ENCODE measurements at places on chromosomes 13 and 19.

DNA sequence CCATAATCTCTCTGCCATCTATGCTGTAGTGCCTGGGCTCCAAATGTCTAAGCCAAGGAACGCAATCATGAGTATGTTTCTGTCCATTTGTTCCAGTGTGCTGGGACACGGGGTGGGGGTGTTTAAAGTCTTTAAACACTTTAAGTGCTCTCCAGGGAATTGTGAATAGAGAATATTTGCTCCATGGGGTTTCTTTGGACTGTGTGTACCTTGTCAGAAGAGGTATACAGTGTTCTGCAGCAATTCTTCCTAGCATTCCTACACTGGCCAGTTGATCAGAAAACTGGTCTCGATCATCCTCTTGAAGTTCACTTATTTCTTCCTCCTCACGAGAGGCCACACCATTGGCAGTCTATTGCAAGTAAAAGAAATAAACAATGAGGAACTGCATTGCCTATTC lies 35.1 kb upstream of the EEF1AKMT1 start:
- no peak overlapping the region for H3K27ac ChIP-seq
- peaks cover 11% of the 10 kb centered on the region for H3K4me1 ChIP-seq
- DNase-seq = no peak
- peaks cover 18% of the 10 kb centered on the region for H3K36me3 ChIP-seq
- no peak overlapping the region for H3K4me3 ChIP-seq

DNA sequence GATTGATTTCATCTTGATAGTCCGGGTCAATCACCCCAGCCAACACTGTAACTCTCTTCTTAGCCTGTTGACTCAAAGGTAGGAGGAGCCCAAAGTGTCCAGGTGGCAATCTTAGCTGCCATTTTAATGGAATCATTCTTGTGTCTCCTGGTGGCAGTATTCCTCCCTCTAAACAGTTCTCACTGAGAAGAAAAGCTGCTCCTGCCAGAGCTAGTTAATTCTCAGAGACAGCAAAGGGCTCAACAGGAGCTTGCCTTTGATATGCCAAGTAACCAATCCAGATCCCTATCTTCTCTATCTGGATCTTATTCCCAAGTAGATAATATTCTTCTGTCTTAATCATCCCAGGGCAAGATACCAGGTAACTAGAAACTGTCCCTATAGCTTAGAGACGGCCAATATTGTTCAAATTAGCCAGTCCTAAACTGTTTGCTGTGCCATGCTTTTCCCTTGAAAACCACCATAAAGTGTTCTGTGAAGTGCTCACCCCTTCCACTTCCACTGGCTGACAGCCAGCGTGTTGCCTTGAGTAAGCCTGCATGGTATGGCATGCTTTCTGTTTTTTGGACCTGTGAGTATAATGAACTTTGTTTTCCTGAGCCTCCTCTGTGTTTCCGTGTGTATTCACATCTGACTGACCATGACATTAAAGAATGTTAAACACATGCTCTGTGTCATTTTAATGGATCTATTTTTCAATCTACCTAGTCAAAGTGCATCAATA lies 463.7 kb upstream of the SLITRK5 start:
- H3K4me3 ChIP-seq = no peak overlapping the region
- H3K4me1 ChIP-seq = no peaks in the 10 kb centered on the region
- DNase-seq = no peak
- no peaks in the 10 kb centered on the region for H3K27me3 ChIP-seq
- H3K36me3 ChIP-seq = no peaks in the 10 kb centered on the region
- H3K27ac ChIP-seq = no peak overlapping the region

DNA sequence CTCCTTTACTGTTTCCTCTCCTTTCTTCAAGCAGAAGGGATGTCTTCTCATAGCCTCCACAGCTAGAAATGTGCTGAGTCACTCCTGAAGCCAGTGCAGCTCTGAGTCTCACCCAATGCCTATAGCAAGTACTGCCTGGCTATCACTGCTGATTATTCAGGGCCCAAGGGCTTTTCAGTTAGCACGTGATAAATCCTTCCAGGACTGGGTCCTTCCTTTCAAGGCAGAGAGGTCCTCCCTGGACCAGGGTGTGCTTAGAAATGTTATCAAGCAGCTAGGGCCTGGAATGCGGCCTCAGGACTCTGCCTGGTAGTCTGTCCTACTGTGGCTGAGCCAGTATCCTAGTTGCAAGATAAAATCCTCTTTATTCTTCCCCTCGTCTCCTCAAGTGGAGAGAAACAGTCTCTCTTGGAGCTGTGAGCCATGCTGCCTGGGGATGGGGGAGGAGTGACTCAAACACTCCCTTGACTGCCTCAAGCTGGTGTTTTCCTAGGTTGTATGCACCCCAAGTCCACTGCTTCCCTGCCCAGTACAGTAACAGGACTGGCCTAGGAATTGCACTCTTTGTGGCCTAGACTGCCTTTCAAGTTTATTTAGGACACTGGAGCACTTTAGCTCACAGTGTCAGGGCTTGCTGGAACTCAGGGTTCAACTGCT lies 198.7 kb upstream of the SERP2 start:
- H3K27me3 ChIP-seq = peaks cover 19% of the 10 kb centered on the region
- DNase-seq = no peak
- no peaks in the 10 kb centered on the region for H3K36me3 ChIP-seq
- no peak overlapping the region for H3K4me3 ChIP-seq
- H3K4me1 ChIP-seq = peaks cover 2% of the 10 kb centered on the region
- H3K27ac ChIP-seq = peak overlapping the region; percentile 24

- H3K4me1 ChIP-seq = peaks cover 9% of the 10 kb centered on the region
- no peak overlapping the region for H3K27ac ChIP-seq
- H3K4me3 ChIP-seq = no peak overlapping the region
- H3K27me3 ChIP-seq = peaks cover 62% of the 10 kb centered on the region
- H3K36me3 ChIP-seq = peaks cover 9% of the 10 kb centered on the region
Observed at GRCh38 chr19:51647318-51647717, 693 bp upstream of the SIGLEC14 start.

- H3K27ac ChIP-seq = no peak overlapping the region
- no peak for DNase-seq
Observed at GRCh38 chr19:29467824-29468401, 57.9 kb upstream of the VSTM2B start.

GRCh38 chr13:51235186-51235585 lies 13.0 kb downstream of the FAM124A start:
- H3K4me1 ChIP-seq = peaks cover 6% of the 10 kb centered on the region
- no peaks in the 10 kb centered on the region for H3K36me3 ChIP-seq
- no peak overlapping the region for H3K27ac ChIP-seq

- no peak overlapping the region for H3K4me3 ChIP-seq
- no peak for DNase-seq
- H3K27ac ChIP-seq = no peak overlapping the region
- H3K27me3 ChIP-seq = no peaks in the 10 kb centered on the region
Observed at GRCh38 chr19:28028881-28029444, 1184.0 kb downstream of the UQCRFS1 start.

- H3K27ac ChIP-seq = no peak overlapping the region
- no peaks in the 10 kb centered on the region for H3K36me3 ChIP-seq
- peaks cover 41% of the 10 kb centered on the region for H3K27me3 ChIP-seq
- DNase-seq = no peak
- no peak overlapping the region for H3K4me3 ChIP-seq
Observed at GRCh38 chr13:98327371-98328270, 150.6 kb upstream of the RNF113B start.

DNA sequence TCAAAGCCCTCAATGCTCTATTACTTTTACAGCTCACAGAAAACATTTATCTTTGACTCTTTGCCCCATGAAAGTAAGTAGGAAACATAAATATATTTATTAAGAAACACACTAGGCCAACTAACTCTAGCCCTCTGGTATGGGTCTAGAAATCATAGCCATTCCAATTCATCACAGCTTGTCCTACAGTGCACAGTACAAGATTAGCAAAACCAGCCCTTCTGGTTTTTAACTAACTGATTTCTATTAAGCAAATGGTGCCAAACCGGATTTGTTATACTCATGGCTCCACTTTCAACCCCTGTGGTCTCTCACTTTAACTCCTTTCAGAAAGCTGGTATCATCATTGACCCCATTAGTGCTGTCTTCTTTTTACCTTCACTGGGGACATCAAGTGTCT lies 5.6 kb upstream of the LRRC63 start:
- H3K27me3 ChIP-seq = no peaks in the 10 kb centered on the region
- H3K4me1 ChIP-seq = peaks cover 24% of the 10 kb centered on the region

DNA sequence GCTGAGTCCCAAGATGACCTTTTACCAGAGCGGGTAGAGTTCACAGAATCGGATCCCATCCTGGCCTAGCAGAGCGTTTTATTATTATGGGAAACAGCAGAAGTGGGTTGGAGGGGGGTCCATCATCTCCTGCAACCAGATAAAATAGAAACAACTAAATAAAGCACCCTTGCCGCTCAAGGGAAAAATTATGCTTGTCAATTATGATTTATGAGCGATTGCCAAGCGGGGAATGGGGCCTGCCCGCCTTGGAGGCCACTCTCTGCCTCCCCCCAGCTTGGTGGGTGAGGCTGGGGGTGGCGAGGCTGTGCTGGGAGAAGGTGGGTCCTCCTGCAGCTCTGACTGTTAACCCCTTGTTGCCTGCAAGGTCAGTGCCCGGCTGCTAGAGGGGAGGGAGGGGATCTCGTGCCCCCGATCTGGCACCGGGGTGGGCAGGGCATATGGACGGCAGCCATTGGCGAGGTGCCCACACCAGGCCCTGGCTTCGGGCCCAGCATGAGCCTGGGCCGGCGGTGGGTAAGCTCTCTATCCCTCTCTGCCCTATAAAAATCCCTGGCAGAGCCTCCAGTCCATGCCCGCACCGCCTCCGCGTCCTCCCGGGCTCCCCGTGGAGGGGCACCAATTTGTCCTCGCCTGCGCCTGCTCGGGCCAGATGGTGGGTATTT lies 129.1 kb downstream of the URI1 start:
- no peak for DNase-seq
- H3K36me3 ChIP-seq = no peaks in the 10 kb centered on the region
- no peak overlapping the region for H3K4me3 ChIP-seq
- no peaks in the 10 kb centered on the region for H3K4me1 ChIP-seq

DNA sequence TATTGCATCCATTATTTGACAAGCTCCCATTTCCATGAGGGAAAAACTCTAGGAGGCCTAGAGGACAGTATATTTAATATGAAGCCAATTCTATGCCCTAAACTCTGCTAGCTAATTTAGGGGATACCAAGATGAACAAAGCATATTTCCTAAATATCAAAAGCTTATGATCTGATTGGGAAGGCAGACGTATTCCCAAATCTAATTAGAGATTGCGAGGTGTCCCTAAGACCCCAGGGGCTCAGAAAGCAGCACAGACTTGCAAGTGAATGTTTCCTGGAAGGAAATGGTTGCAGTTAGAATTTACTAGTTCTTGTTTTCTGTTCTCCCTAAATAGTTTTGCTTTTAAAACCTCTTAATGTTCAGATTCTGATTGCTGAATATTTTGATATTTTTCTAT lies 30.7 kb downstream of the NDFIP2 start:
- no peak overlapping the region for H3K4me3 ChIP-seq
- H3K27ac ChIP-seq = no peak overlapping the region
- H3K27me3 ChIP-seq = no peaks in the 10 kb centered on the region
- H3K4me1 ChIP-seq = peaks cover 7% of the 10 kb centered on the region
- no peaks in the 10 kb centered on the region for H3K36me3 ChIP-seq
- DNase-seq = no peak

GRCh38 chr13:40313269-40314200 lies 352.9 kb downstream of the FOXO1 start:
- no peaks in the 10 kb centered on the region for H3K27me3 ChIP-seq
- H3K4me1 ChIP-seq = peaks cover 43% of the 10 kb centered on the region
- H3K36me3 ChIP-seq = no peaks in the 10 kb centered on the region

DNA sequence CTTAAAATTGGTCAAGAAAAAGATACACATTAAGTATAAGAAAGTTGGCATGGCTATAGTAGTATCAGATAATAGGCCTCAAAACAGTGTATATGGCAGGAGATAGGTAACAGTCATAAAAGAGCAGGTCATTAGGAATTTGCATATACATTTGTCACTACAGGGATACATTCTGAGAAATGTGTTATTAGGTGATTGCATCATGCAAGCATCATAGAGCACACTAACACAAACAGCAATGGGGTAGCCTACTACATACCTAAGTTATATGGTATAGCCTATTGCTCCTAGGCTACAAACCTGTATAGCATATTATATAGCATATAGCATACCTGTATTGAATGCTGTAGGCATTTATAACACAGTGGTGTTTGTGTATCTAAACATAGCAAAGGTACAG lies 6.2 kb upstream of the ZNF529 start:
- no peak overlapping the region for H3K27ac ChIP-seq
- no peak for DNase-seq
- H3K4me3 ChIP-seq = no peak overlapping the region
- H3K4me1 ChIP-seq = peaks cover 3% of the 10 kb centered on the region
- H3K27me3 ChIP-seq = no peaks in the 10 kb centered on the region

DNA sequence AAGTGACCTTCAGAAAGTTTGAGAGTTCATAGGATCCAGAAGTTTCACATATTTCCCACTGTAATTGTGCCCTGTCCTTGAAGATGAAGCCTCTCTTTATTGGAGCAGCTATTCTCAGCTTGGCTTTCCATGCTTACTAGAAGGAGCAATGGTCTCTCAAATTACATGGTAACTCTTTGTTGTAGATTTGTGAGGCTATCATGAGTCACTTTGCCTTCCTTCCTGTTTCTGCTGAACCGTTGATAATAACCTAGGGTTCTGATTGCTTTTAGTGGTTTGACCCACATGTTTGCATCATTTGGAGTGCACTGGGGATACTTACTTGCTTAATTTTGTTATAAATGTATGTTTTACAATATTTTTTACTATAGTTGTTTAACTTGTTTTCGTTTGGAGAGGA lies 772.9 kb upstream of the SLITRK6 start:
- no peak overlapping the region for H3K27ac ChIP-seq
- H3K36me3 ChIP-seq = no peaks in the 10 kb centered on the region
- no peaks in the 10 kb centered on the region for H3K27me3 ChIP-seq
- H3K4me3 ChIP-seq = no peak overlapping the region
- DNase-seq = no peak
- H3K4me1 ChIP-seq = no peaks in the 10 kb centered on the region

- H3K4me1 ChIP-seq = peaks cover 44% of the 10 kb centered on the region
- H3K36me3 ChIP-seq = peaks cover 4% of the 10 kb centered on the region
- H3K4me3 ChIP-seq = peak overlapping the region; percentile 49
- peak; percentile 13 for DNase-seq
- H3K27me3 ChIP-seq = no peaks in the 10 kb centered on the region
Observed at GRCh38 chr19:1084024-1084868, 10.9 kb downstream of the POLR2E start.

DNA sequence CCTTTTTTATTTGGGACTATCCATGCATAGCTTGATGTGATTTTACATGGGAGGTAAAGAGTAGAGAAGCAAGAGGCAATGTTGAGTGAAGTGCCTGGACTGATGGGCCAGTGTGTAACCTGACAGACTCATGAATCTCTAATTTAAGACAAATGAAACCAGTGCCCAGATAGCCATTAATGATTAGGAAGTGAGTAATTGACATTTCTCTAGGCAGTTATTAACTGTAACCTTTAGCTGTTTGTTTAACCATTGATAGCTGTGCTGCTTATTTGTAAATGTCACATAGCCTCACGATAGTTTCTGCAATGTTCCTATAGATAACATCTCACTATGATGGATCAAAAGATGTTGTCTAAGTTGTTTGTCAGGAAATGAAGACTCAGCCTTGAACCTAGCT lies 1047.5 kb upstream of the SPRY2 start:
- no peaks in the 10 kb centered on the region for H3K27me3 ChIP-seq
- no peak for DNase-seq
- H3K4me1 ChIP-seq = no peaks in the 10 kb centered on the region
- no peaks in the 10 kb centered on the region for H3K36me3 ChIP-seq
